ENCODE measurements at places on chromosomes 4 and X.

DNA sequence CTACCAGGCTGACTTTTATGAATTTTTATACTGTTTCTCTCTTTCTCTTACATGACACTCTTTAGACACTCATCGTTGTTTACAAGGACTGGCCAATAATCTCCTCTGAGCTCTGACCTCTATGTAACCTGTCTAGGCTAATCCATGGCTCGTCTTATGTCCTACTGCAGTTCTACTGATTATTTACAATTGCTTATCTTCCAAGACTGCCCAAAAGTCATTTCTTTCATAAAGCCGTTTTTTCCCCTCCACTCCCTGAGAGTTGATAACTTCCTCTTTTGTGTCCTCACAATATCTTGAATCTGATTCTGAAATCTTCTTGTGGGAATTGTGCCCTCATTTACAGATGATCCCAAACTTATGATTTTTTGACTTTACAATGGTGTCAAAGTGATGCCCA, 18.3 kb upstream of the SNCA start:
- DNase-seq, result no peak

DNA sequence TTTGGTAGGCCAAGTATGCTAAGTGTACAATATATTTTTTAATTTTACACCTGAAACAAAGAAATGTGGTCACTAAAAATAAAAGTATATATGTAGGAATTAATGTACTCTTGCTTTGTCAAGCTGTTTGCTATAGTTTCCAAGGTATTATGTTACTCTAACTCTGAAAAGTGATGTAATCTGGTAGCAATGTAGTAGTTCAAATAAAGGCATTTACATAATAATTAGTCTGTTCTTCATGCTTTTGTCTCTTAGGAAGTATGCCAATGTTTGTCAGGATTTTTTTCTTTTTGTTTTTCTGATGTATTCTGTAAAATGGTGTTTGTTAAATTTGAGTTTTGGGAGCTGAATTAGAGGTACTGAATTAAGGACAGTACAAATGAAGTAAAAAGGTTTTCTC, 89.5 kb downstream of the PLS3 start:
- DNase-seq, result no peak

- DNase-seq, result no peak
These were observed 1.4 kb upstream of the PHKA1 start for GRCh38 chrX:72715546-72715945.

DNA sequence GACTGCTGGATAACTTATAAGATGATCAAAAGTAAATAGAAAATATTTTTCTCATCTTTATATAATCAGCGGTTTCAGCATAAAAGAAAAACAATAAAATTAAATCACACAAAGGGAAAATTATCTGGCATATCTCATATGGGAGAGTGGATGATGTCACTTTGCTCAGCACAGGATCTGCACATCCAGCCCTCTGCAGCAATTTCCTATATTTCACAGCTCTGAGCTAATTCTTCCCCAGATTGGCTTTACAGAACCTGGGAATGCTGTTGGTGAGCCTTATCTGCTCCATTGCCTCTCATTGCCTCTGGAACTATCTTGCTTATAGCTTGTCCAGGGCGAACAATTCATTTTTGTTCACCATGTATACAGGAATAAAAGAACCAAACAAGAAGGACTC, 21.0 kb downstream of the FREM3 start:
- no peak for DNase-seq

GRCh38 chrX:1397441-1398270, 5.7 kb upstream of the SLC25A6 start:
- DNase-seq, result no peak

GRCh38 chr4:169167957-169168858, 102.5 kb downstream of the SH3RF1 start:
- no peak for DNase-seq

Measured in HS-5 (cell line).